A549 treated with DMSO at 1 μM for 4 hours (cell line): ENCODE measurements at places on chromosomes 1 and 21. TPM values are rescaled to one million over a fixed set of nuclear protein-coding genes. Genes with fewer than 3 reads are reported as not detected.

The GJC2 gene
- 0.28 to 0.42 TPM (median 0.39 TPM) in 5 replicates for total RNA-seq

The C1orf226 gene
- 0.73 to 1.1 TPM (median 0.78 TPM) in 5 replicates for total RNA-seq

The UQCRH gene
- total RNA-seq, result 377 to 534 TPM (median 401 TPM) in 5 replicates

The C8B gene
- total RNA-seq, result not detected in 5 replicates

The KCNE2 gene
- total RNA-seq, result not detected in 5 replicates

The EVA1C gene
- 36.8 to 45.4 TPM (median 40.4 TPM) in 5 replicates for total RNA-seq

The FCN3 gene
- not detected in 5 replicates for total RNA-seq

The OR6N1 gene
- total RNA-seq, result not detected in 5 replicates

The SAMD13 gene
- 0.24 to 0.69 TPM (median 0.31 TPM) in 5 replicates for total RNA-seq

The AGO4 gene
- 2.3 to 6.1 TPM (median 4.9 TPM) in 5 replicates for total RNA-seq

The GFI1 gene
- total RNA-seq, result 0.14 to 0.38 TPM (median 0.23 TPM) in 5 replicates

The DCLRE1B gene
- 8.7 to 11.2 TPM (median 11.0 TPM) in 5 replicates for total RNA-seq

The SCYL3 gene
- total RNA-seq, result 2.7 to 4.2 TPM (median 3.8 TPM) in 5 replicates

The NFASC gene
- 1.5 to 2.4 TPM (median 1.8 TPM) in 5 replicates for total RNA-seq

The BNIPL gene
- 0.08 to 0.18 TPM (median 0.11 TPM) in 4 of 5 replicates, not detected in the other for total RNA-seq

The ALX3 gene
- not detected in 5 replicates for total RNA-seq

The CSDE1 gene
- 128 to 163 TPM (median 146 TPM) in 5 replicates for total RNA-seq

The VAV3 gene
- total RNA-seq, result 1.5 to 2.9 TPM (median 1.7 TPM) in 5 replicates

The ANKRD35 gene
- total RNA-seq, result not detected in 5 replicates

The CHIA gene
- not detected in 5 replicates for total RNA-seq

The WLS gene
- total RNA-seq, result 16.7 to 20.6 TPM (median 19.7 TPM) in 5 replicates

The AMIGO1 gene
- total RNA-seq, result 1.0 to 1.5 TPM (median 1.2 TPM) in 5 replicates

The GJA4 gene
- not detected in 5 replicates for total RNA-seq

The S100A8 gene
- not detected in 5 replicates for total RNA-seq

The HES3 gene
- 0.15 TPM in 1 of 5 replicates, not detected in the others for total RNA-seq

The HAPLN2 gene
- 0.05 to 0.19 TPM in 2 of 5 replicates, not detected in the others for total RNA-seq

The SLAMF9 gene
- total RNA-seq, result 0.17 to 0.41 TPM (median 0.31 TPM) in 5 replicates

The ZBTB8A gene
- total RNA-seq, result 2.9 to 4.6 TPM (median 4.0 TPM) in 5 replicates

The AUNIP gene
- total RNA-seq, result 6.0 to 8.5 TPM (median 6.3 TPM) in 5 replicates

The KRTAP7-1 gene
- total RNA-seq, result not detected in 5 replicates

The LHX8 gene
- 1.1 to 1.8 TPM (median 1.3 TPM) in 5 replicates for total RNA-seq
